ENCODE measurements at places on chromosomes 1 and 21.

GRCh38 chr1:212473729-212474128 is 41.0 kb downstream of the NENF start:
- no peak for DNase-seq

GRCh38 chr21:17780539-17780938 is 38.6 kb downstream of the C21orf91 start:
- no peak for DNase-seq

- no peak for DNase-seq
These were observed 56.9 kb downstream of the TRABD2B start for GRCh38 chr1:47940326-47940725.

- no peak for DNase-seq
These were observed 90.4 kb downstream of the VPS26C start for GRCh38 chr21:37176716-37177115.

DNA sequence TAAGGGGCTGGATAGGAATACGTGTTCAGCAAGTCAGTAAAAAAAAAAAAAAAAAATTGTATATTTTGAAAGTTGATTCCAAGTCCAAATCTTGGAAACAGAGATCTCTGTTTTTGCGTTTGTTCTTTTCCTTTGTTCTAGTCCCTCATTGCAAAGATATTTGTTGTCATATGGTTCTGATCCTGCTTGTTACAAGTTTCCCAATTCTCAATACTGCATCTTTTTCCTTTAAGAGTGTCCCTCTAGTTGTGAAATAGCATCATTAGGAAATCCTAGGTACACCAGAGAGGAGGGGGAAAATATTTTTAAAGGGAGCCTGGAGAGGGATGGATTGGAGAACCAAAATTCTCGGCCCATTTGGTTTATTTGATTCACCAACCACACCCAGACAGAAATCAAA is 152.2 kb upstream of the C1orf105 start:
- no peak for DNase-seq

DNA sequence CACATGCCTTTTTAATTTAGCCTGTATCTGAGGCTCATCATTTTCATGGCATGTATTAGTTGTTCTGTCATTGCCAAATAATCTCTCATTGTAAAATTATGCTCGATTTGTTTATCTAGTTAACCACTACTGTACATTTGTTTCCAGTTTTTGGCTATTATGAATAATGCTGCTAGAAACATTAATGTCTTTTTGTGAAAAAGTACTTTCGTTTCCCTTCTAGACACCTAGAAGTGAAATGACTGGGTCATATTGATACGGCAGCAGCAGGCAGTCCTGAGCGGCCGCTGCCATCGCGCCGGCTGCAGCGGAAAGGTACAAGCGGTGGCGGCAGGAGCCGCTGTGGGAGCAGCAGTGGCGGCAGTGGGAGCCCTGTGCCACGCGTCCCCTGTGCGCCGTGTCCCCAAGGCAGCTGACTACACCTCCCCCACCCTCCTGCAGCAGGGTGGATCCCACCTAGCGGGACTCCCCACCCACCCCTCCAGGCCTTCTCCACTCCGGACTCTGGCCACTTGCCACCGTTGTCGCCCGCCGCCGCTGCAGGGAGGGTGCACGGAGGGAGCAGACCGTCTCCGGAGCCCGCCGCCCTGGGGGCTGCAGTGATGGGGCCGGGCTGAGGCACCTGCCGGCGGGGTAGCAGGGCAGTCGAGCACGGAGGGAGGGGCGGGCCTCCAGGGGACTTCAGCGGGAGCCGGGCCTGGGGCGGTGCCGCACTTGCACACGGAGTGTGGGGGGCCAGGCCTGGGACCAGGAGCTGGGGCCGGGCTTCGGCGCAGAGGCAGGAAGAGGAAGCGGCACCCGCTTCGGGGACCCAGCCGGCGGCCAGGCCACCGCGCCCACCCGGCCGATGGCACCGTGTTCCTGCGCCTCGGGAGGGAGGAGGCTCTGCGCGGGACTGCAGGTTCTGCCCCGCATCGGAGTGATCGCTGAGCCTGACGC is 66.8 kb upstream of the RGS7 start:
- DNase-seq = peak; percentile 80

- DNase-seq = no peak
These were observed 16.2 kb downstream of the ZNF362 start for GRCh38 chr1:33272509-33272908.
